ENCODE measurements at places on chromosomes 4 and X.

GRCh38 chr4:185573651-185574199 is 38.4 kb upstream of the PDLIM3 start:
- DNase-seq: no peak

DNA sequence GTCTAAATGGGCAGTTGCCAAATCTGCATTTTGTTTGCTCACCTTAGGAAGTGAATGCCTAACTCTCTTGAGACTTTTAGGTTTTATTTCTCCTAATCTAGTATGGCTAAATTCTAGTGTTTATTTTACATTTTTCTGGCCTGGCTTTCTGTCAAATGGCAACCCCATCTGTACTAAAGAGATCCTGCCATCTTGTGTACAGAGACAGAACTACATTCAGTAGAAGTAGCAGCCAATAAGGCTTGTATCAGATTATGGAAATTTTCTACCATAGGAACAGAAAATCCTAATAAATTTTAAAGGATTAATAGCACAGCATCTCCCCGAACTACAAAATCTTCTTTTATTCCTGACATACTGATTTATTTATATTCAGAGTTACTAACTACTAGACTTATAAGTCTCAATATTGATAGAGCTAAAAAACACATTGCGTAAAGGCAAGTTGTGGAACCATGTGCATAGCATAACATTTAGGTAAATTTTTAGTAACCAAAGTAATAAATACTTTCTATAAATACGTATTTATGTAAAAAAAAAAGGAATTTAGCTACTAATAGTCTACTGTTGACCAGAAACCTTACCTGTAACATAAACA is 45.5 kb downstream of the TMEM144 start:
- no peak for DNase-seq

GRCh38 chrX:71547339-71547738 is 14.4 kb downstream of the OGT start:
- DNase-seq: no peak

DNA sequence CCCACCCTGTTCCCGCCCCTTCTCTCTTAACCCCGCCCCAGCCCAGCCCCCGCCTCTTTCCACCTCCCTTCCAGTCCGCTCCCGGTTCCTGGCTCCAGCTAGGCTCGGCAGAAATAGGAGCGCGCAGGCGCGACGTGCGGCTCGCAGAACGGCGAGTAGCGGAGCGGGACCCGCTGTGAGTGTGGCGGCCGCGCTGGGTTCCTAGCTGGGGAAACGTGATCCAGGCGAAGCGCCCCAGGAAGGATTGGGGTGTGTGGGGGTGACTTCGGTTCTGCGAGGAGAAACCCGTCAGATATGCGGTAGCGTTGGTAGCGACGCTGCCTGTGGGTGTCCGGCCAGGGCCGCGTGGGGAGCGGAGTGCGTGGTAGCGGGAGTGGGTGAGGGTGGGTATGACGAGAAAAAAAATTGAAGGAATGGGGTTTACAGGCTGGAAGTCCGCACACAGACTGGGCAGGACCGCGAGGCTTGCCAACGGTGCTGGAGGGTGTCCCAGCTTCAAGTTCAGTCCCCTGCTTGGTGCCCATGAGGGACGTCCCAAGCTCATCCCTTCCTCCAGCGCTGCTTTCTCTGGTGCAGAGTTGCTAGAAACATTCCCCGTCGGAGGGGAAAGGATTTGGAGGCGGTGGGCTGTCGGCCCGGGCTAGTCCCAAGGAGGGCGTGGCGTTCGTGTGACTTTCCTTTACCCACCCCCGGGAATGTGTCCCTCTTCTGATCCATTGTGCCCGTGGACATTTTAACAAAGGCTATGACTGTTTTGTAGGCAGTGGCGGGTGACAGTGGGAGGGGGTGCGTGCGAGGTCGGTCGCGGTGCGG is at the start of gene PRRG1:
Gene PRRG1 (plus strand): TSS at position 144 of the 813 bp plus-strand sequence. CDS start 56,886 bp downstream, outside the sequence.
- no peak for DNase-seq

GRCh38 chrX:7985568-7985967 is 58.4 kb upstream of the PNPLA4 start:
- no peak for DNase-seq

DNA sequence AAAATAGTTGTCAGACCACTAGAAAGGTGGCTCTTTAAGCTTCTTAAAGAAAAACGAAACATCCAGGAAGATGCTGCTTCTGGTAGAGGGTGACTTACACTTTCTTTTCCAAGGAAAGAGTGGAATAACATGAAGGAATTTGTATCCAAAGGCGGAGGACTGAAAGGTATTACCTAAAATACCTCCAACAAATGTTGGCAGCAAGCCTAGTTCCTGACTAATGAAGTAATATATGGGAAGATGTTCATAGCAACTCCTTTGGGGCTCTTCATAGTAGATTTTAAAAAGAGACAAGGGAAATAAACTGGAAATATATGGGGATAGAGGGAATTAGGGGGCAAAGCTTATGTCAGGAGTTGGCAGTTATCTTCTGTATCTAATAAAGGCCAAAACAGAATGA is 116.2 kb downstream of the AASDH start:
- no peak for DNase-seq

DNA sequence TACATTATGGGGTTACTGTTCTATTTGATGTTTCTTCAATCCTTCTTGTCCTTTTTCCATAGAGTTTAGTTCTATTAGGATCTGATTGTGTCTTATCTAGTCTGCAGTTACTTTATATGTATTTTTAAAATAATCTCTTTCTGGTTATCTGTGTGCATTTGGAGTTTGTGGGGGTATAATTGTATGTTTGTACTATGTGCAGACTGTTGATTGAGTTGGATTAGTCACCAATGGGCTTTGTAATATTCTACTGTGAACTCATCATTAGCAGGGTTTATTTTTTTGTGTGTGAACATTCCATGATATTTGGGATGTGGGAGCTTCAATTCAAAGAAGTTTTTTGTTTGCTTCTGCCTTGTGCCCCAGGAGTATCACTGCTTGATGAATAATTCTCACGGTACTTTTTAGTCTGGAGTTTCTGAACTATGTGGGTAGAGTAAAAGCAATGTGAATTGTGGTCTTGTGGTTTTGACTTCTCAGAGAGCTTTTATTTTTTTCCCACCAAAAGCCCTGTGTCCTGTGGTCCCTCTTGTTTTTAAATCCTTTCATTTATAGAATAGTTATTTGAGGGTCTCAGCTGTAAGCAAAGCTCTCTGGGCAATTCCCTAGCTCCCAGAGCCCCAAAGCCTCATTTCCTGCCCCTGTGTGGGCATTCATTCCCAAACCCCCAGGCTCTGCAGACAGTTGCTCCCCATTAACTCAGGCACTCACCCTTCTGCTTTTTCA is 127.8 kb downstream of the PHKA2 start:
- no peak for DNase-seq

DNA sequence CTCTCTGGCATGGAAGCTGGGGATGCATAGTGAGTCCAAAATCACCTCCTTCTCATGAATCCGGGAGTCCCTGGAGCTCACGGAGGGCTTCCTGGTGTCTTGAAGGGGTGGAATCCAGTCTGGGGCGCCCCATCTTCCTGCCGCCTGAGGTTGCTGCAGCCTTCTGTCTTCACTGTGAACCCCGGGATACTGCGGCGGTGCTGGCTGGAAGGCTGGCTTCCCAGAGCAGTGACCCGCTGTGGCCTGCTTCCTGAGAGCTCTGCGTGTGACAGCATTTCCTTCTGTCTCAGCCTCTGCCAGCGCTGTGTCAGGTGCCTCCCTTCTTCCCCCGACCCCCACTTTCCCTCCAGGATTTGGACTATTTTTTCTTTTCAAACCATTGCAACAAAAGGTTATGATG is 98.8 kb upstream of the STOX2 start:
- DNase-seq: no peak

GRCh38 chr4:93764639-93765246 is 63.8 kb upstream of the ATOH1 start:
- no peak for DNase-seq

GRCh38 chr4:57360681-57361080 is 250.5 kb upstream of the IGFBP7 start:
- DNase-seq: no peak

DNA sequence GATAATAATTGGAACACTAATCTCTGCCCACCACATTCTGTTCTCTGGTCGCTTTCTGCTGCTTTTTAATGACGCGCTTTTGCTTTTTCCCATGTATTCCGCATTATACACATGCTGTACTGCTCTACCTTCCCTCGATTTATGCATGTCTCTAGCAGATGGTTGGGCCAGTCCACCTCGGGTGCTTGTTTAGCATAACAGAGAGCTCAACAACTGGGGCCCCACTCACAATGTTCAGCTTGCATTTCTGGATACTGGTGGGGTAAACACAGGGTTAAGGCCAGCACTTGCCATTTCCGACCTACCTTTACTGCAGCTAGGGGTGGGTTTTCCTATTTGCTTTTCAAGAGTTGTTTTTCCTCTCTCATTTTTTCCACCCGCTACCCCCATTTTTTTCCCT is 255.8 kb downstream of the SOX3 start:
- no peak for DNase-seq

DNA sequence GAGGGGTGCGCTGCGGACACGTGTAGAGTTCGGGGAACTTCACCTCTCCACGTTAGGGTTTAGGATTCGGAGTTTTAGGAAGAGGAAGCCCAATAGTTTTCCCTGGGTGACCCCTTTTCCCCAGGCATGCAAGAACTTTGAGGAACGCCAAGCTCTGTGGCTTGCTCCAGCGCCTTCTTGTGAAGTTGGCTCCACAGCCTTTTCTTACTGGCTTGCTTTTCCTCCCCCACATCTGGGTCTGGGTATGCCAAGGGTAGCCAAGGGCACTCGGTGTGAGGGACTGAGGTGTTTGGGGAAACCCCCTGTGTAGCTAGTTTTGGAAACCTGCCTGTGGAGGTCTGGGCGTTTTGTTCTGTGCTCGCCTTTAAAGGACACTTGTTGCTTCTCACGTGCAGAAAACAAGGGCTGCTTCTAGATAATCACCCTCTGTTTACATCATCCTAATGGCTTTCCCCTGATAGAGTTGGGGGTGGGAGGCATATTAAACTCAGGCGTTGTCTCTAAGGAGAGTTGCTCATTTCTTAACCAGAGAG is 746 bp downstream of the EDNRA start:
- no peak for DNase-seq

DNA sequence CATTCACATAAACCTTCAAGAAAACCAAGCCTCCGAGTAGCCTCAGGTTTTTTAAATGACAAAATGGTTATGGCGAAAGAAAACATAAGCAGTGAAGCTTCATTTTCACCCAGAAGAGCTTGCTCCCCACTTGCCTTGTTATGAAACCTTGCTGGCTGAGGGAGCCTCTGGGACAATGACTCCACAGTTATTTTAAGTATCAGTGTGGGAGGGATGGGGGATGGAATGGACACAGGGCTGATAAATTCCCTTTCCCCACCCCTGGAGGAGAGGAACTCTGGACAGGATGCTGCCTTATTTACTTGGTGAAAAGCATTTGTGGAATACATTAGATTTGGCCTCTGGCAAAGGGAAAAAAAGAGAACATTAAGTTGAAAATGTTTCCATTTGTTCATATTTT is 220.7 kb upstream of the CNKSR2 start:
- DNase-seq: no peak

- DNase-seq: no peak
Measured at GRCh38 chr4:8737075-8737474, 134.6 kb downstream of the HMX1 start.

- no peak for DNase-seq
Measured at GRCh38 chr4:172245516-172245915, 432.3 kb downstream of the GALNTL6 start.

DNA sequence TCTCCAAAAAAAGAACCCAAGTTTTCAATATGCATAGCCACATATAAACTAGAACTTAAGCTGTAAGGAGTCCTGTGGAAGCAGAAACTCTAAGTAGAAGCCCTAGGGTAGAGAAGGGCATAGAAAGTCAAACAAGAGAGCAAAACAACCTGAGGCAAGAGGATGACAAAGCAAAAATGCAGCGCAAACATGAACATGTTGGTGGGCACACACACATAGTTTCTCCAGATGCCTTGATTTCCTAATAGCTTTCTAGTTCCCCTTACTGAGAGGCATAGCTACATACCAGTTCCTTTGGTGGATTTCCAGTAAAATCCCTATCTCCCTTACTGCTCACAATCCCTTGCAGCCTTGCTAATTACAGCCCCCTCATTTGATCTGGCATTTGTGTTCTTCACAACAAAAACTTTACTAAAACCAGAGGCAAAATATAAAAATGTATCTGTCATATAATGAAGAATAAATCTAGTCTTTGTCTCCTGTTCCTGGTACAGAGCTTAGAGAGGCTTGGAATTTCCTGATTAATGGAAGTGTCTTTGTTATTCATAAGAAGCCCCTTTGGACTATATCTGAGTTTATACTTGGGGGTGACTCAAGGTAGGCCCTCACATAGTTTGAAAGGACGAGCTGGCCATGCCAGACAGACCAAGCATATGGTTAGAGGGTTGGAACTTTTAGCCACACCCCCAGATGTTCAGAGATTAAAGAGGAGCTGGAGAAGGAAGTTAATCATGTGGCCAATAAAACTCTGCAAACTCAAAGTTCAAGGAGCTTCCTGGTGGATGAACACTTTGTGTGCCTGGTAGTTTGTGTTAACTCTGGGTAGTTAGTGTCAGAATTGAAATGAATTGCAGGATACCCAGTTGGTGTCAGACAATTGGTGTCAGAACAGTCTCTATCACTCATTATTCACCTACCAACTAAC is 52.7 kb upstream of the ZCCHC13 start:
- no peak for DNase-seq

GRCh38 chrX:140710710-140711109 is 1.2 kb downstream of the LINC00632 start:
- DNase-seq: no peak

DNA sequence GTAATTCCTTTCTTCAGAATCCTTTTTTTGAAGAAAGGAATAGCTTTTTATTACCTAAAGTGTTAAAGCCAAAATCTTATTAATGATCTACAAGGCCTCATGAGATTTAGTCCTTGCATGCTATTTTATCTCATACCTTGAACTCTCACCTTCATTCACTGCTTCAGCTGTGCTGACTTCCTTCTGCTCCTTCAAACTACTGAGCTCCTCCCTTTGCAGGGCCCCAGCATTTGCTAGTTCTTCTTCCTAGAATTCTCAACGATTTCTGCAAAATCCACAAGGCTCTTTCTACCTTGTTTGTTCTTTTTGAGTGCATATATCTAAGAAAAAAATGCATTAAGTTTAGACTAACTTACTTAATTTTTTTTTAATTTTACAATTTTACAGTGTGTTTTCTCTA is 619.5 kb downstream of the EPHA5 start:
- no peak for DNase-seq

DNA sequence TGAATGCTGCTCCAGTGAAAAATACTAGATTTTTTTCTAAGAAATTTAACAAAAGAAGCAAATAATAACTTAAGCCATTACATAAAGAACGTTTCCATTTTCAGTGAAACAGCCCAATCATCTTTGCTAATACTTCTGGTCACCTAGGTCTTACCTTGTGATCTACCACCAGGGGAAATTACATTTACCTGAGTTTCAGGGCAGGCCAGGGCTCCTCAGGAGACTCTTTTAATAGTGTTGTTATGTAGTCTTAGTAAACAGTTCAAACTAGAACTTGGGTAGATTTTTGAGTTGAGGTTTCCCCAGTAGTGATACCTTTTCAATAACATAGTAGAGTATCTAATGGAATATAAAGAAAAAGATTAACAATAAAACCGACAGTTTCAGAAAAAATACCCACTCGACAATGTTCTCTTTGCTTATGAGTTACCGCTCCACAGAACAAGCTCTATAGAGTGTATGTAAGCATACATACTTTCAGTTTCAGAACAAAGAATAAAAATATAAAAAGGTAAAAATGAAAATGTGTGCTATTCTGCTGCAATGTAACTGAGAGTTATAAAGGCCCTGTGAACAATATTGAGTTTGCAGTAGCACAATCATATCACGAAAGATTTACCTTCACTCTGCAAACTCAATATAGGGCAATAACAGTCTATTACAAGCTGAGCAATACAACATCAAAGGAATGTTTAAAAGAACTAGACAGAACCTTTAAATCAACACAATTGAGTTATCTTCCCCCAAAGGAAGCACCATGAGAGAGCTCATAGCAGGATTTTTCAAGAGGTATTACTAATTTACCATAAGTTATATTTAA is 165.8 kb downstream of the ATOH1 start:
- no peak for DNase-seq
